ENCODE measurements at places on chromosomes 7 and 10. TPM values are rescaled to one million over a fixed set of nuclear protein-coding genes. Genes with fewer than 3 reads are reported as not detected.

The COX19 gene
- total RNA-seq: 18.2 TPM

The MAGI2 gene
- total RNA-seq: 0.08 TPM

GRCh38 chr7:150936018-150936417 lies 42.1 kb downstream of the KCNH2 start:
- no peak overlapping the region for H3K4me3 ChIP-seq
- H3K36me3 ChIP-seq: no peaks in the 10 kb centered on the region
- DNase-seq: no peak
- H3K27me3 ChIP-seq: no peaks in the 10 kb centered on the region
- H3K27ac ChIP-seq: no peak overlapping the region
- H3K4me1 ChIP-seq: peaks cover 18% of the 10 kb centered on the region

DNA sequence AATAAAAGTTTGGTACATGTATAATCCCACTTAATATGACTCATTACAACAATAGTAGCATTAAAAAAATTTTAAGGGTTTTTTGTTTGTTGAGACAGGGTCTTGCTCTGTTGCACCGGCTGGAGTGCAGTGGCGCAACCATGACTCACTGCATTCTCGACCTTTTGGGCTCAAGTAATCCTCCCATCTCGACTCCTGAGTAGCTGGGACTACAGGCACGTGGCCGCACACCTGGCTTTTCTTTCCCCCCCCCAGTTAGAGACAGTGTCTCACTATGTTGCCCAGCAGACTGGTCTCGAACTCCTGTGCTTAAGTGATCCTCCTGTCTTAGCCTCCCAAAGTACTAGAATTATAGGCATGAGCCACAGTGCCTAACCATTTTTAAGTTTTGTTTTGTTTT lies 40.7 kb downstream of the KMT2C start:
- H3K4me3 ChIP-seq: no peak overlapping the region
- H3K27me3 ChIP-seq: no peaks in the 10 kb centered on the region
- peaks cover 5% of the 10 kb centered on the region for H3K36me3 ChIP-seq
- no peak overlapping the region for H3K27ac ChIP-seq
- DNase-seq: no peak
